ENCODE measurements at places on chromosomes 1 and 21. TPM values are rescaled to one million over a fixed set of nuclear protein-coding genes. Genes with fewer than 3 reads are reported as not detected.
A peak's percentile ranks its signal among the peaks of the same experiment; 100 is the strongest.

Gene IGSF9
- total RNA-seq: 0.30 TPM

Gene AMY1C
- not detected for total RNA-seq

GRCh38 chr1:214455479-214455878 lies 95.9 kb downstream of the PTPN14 start:
- DNase-seq: no peak

- DNase-seq: no peak
Observed at GRCh38 chr1:32012709-32013385, 821 bp upstream of the KHDRBS1 start.

DNA sequence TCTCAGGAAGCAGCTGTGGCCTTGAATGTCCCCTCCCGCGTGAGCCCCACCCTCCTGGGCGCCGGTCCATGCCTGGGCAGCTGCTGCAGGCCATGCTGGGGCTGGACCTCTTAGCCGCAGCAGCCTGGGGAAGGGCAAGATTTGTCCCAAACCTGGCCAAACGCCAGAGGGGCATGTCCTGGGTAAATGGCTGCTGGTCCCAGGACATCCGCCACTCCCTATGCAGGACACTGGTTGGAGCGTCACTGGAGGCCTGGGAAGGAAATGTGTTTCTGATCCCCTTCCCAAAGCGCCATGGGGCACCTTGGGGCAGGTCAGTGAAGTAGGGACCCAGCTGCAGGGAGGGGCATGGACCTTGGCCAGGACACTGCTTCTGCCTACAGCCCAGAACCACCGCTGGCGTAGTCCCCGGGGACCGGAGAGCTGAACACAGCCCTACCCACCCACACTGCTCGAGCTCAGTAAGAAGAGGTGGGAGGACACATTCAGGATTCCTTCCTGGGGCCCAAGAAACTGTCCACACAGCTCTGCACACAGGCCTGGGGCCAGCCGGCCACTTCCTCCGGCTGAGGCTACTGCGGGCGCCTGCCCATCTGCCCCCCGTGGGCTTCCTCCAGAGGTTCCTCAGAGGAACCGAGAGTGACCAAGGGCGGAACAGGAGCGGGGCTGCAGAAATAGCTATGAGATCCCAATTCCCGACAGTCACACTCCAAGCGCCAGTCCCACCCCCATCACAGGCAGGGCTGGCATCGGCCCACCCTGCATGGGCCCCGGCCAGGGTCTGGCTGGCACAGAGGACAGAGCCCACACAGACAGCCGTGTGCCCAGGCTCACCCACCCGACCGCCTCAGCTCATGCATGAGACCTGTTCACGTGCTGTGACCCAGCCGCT lies 10.8 kb upstream of the PLEKHG5 start:
- peak; percentile 91 for DNase-seq
